ENCODE measurements at places on chromosomes 13 and 19.
A peak's percentile ranks its signal among the peaks of the same experiment; 100 is the strongest.

GRCh38 chr19:31838163-31838815 lies 489.1 kb upstream of the TSHZ3 start:
- DNase-seq = no peak

DNA sequence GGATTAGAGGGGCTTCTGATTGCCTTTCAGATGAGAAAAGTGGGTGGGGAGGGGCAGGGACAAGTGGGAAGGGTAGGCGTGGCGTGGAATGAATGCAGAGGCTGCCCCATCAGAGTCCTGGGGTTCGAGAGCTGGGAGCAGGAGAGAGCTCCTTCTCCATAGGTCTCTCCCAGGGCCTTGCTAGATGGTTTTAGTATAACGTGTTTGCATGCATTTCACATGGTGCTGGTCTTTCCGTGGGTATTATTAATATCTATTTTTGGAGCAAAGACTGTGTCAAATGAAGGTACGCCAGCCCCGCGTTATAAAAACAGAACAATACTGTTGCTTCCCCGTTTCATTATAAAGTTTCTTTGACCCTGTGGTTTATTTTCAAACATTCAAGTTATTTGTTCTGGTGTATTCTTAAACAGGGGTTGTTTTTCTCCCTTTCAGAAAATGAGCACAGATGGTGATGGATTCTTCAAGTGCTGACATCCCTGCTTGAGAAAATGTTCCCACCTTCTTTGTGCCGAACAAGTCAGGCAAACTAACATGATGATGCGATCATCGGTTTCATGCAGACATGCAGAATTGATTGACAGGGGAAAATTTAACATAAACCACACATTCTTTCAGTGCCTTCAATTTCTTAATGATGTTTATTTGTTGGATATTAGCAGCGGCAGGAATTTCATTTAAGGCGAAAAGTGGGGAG lies 62.1 kb upstream of the ZNF536 start:
- DNase-seq = no peak

DNA sequence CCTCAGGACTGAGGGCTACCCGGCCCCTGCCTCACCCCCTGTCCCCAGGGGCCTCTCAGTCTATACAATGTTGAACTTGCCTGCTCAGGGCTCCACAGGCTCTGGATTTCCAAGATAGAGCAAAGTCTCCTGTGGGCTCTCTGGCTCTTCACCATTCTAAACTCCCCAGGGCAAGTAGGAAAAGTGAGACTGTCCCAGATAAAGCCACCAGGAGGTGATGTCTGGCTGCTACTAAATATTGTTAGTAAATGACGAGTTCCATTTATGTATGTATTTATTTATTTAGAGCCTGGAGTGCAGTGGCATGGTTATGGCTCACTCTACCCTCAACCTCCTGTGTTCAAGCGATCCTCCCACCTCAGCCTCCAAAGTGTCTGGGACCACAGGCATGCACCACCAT lies 73.6 kb upstream of the SIAH3 start:
- DNase-seq = no peak

DNA sequence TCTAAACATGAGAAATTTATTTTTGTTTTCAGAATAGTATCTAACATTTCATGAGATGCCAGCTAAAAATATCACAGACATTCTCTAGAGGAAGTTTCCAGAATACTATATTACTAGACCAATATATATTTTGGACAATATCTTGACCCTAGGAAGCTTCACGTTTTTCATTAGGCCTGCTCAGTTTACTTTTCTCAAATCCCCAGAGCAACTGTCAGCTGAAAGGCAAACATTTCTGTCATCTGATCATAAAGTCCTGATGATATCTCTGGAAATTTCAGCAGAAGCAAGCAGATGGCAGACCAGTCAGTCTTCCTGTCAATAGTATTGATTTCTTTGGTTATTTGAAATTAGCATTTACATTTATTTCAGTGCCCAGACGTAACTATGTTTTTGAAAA lies 4.0 kb downstream of the POSTN start:
- no peak for DNase-seq

DNA sequence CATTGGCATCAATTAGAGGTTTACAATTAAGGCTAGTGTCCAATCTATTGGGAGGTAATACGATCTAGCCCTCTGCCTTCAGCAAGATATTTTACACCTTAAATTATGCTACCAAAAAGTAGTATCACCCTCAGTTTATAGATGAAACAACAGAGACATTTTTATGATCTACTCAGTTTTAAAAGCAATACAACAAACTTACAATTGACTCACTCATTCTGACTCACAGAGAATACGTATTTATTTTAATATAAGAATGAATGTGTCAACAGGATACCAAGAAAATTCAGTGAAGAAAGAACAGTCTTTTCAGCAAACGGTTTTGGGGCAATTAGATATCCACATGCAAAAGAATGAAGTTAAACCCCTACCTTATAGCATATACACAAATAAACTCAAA lies 32.5 kb upstream of the STARD13 start:
- no peak for DNase-seq

DNA sequence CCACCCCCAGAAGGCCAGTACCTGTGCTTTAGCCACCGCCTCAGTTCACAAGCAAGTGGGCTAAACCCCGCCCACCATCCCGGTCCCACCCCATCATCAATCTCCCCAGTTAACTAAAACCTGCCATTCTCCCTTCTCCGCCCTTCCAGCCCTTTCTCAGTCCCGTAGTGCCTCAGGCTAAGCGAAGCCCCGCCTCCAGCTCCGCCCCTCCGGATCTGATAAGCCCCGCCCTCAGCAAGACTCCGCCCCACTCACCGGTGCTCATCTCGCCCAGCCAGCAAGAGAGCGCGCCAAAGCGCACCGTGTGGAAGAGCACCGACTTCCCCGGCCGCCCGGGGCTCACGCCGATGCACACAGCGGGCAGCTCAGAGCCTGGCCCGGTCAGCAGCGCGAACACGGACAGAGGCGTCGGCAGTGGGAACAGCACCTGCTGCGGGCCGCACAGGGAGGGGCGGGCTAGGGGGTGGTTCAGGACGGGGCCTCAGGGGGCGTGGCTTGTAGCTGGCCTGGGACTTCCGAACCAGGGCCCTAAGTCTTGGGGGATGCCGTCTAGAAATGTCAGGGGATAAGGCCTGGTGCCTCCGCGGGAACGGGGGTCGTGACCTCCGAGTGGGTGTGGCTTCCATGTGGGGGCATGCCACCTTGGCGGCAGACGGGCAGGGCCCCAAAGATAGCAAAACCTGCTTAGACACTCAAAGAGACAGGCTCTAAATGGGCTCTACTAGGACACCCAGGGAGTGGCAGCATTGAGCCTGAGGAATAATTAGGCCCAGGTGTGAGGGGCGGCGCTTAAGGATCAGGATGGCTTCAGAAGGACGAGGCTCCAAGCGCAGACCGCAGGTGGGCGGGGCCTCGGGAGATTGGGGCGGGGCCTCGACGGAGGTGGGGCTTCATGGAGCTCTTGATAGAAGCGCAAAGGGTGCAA lies 21.4 kb downstream of the MAP4K1 start:
- peak; percentile 53 for DNase-seq

DNA sequence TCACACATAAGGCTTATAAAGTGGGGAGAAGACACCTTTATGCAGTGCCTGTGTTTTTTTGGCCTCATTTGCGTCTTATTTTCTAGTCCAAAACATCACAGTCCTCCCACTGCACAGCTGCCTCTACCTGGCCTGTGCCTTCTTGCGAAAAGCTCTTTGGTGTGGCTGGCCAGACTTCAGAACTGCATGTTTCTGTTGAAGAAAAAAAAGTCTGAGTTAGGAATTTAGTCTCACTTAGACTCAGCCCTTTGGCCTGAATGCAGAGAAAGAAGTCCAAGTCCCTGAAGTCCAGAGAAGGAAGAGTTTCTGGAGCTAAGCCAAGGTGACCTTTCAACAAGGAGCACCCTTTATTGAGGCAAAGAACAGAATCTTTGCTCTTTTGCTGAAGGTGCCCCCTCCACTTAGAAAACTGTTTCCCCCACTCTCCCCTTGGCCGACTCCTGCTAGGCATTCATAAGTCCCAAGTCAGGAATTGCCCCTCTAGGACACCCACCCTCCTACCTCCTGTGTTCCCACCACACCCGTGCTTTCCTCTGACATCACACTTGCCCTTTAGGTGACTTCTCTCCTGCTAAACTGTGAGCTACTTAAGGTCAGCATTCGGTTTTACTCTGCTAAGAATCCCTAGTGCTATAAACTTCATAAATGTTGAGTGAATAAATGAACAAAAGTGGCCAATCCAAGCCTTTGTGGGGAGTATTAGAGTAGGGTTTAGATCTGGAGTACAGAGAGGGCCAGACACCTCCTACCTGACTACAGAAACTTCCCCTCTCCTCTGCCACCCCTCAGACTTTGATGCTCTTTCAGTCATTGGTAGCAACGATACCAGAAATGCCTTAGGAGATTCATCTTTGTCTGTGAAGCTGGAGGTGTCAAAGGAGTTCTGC lies 226.8 kb downstream of the LACC1 start:
- DNase-seq = no peak

- DNase-seq = no peak
Measured at GRCh38 chr13:29754473-29754806, 96.0 kb downstream of the UBL3 start.

GRCh38 chr19:46840498-46840942 lies 10.1 kb downstream of the AP2S1 start:
- no peak for DNase-seq
